ENCODE measurements at places on chromosomes 2 and 18. TPM values are rescaled to one million over a fixed set of nuclear protein-coding genes. Genes with fewer than 3 reads are reported as not detected.

GPR45 gene
- not detected for total RNA-seq

SIGLEC15 gene
- 0.15 TPM for total RNA-seq

IL1R1 gene
- total RNA-seq: 4.7 TPM

RBKS gene
- total RNA-seq: 3.1 TPM

Data from hair follicular keratinocyte (primary cell).